ENCODE measurements at places on chromosomes 3 and 15.

DNA sequence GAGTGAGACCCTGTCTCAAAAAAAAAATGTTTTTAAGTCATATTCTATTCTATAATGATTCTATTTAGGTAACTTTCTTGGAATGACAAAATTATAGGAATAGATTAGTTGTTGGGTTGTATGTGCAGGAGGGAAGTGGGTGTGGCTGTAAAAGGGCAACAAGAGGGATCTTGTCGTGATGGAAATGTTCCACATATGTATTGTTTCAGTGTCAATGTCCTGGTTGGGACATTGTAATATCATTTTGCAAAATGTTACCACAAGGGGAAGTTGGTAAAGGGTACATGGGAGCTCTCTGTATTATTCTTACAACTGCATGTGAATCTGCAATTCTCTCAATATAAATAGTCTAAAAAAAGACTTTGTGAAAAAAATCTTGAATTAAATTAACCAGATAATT lies 14.3 kb upstream of the ABHD5 start:
- DNase-seq, result no peak

DNA sequence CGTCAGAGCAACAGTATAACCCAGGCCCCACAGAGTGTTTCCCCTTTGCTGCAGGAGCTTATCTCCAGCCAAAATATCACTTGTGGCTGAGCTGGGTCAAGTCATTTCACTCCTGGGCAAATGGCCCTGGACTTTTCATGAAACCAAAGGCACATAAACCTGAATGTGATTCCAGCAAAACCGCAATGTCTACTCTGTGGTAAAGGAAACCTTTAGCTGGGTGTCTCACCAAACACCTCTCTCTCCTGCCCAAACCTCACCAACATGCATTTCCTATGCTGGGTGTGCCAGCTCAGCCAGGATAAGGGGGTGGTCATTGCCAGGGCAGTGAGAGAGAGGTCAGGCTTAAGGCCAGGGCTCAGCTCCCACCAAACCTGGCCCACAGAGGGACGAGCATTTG lies 67.4 kb downstream of the GTPBP8 start:
- no peak for DNase-seq

- DNase-seq, result no peak
These were observed 24.3 kb upstream of the IMPDH2 start for GRCh38 chr3:49053543-49053942.

DNA sequence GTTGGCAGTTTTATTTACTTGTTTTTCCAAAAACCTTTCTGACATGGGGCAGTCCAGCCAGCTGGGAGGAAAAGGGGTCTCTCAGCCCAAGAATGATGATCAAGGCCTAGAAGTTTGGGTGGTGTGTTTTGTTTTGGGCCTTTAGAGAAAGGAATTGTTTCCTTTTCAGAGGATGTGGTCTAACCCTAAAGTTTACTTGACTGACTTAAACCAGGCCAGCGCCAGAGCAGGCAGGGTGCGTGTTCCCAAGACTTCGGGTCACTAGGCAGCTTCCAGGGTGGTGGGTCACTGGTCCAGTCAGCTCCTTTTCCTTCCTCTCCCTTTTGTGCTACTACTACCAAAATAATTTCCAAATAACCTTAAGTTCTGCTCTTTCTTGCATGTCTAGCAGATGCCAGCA lies 4.9 kb downstream of the FLNB start:
- DNase-seq, result no peak

DNA sequence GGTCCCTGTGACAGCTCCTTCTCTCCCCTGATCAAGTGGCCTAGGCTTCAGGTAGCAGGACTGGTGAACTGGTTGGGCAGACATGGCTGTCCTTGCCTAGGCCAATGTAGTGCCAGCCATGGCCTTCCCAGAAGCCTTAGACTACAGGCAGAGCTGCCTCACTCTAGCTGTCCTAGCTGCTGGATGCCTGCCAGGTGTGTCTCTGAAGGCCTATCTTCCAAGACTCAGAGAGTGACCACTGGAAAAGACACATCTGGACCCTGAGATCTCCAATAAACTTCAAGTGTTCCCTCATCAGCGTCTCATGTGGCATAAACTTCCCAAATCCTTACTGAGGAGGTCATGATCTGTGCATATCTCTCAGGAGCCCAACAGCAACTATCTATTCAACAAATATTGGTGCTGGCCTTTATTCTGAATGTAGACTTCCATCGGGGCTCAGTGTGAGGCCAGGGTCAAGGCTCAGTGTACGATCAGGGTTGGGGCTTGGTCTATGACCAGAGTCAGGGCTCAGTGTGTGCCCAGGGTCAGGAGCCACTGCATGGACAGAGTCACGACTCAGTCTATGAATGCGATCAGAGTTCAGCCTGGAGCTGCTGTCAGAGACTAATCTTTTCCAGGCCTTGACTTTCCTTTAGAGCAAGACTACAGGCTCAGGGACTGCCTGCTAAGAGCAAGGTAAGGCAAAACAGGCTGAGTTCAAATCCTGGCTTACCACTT lies 36.5 kb upstream of the INSYN1 start:
- no peak for DNase-seq

GRCh38 chr3:57048728-57049127 lies 11.7 kb upstream of the SPATA12 start:
- DNase-seq, result no peak

DNA sequence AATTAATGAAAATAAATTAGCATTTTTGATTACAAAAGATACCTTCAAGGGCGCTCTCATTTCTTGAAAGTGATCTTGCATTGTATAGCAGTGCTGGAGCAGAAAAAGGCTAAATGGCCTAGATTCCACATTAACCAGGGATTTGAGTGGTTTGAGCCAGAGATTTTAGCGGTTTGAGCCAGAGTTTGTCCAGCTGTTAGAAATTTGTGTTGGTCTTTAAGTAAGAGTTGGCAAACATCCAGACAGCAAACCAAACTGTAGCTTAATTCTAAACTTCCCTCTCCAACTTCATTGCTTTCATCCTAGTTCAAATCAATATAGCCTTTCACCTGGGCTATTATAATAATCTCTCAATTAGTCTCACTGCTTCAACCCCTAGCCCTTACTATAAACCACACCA lies 351.7 kb downstream of the IGSF11 start:
- DNase-seq, result no peak

GRCh38 chr3:118833075-118833474 lies 201.6 kb downstream of the IGSF11 start:
- no peak for DNase-seq

DNA sequence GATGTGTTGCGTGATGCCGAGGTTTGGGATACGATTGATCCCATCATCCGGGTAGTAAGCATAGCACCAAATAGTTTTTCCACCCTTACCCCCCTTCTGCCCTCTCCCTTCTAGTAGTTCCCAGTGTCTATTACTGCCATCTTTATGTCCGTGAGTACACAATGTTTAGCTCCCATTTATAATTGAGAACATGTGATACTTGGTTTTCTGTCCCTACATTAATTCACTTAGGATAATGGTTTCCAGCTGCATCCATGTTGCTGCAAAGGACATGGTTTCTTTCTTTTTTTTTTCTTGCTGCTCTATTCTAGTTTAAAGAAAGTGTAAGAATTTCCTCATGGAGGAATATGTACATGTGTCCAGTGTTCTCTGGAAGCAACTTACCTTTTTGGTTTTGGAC lies 51.8 kb downstream of the NSUN3 start:
- DNase-seq, result no peak

DNA sequence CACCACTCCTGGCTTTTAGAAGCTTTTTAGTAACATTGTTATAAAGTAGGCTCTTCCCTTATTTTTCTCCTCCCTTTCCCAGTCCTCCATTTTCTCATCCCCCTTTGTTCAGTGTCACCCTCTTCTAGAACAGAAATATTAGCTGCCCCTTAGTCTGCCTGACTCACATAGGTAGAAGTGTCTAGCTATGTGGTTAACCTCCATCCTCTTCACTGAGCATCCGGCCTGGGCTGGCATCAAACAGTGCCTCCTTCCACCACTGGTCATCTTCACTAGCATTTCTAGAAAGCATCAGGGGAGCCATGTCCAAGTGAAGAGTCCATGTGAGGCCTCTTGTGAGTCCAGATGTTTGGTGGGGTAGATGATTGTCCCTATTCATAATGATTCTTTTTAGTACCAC lies 70.0 kb upstream of the SKOR1 start:
- DNase-seq, result no peak

GRCh38 chr3:37701734-37702433 lies 159.8 kb upstream of the CTDSPL start:
- no peak for DNase-seq

- no peak for DNase-seq
These were observed 274.7 kb downstream of the ERC2 start for GRCh38 chr3:56193519-56193918.

DNA sequence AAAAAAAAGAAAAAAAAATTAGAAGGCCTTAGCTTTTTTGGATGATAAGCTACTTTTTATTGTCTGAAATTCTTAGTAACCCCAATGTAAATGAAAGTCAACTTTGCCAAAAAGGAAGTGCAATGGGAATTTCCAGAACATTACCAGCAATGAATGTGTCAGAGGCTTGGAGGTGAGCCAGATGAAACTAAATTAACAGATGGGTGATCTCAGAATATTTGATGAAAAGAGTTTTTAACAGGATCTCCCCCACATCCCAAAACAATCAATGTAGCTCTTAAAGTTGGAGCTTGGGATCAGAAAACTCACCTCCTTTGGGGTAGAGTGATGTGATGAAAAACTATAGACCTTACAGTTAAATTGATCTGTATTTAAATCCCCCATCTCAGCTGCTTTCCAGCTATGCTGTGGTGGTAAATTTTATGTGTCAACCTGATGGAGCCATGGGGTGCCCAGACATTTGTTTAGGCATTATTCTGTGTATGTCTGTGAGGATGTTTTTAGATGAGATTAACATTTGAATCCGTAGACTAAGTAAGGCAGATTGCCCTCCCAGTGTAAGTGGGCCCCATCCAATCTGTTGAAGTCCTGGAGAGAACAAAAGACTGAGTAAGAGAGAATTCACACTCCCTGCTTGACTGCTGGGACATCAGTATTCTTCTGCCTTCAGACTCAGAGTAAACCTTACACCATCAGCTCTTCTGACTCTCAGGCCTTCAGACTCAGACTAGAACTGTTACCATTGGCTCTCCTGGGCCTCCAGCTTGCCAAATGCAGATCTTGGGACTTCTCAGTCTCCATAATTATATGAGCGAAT lies 84.3 kb upstream of the TNFSF10 start:
- DNase-seq, result no peak

- DNase-seq, result no peak
These were observed 32.9 kb downstream of the GHSR start for GRCh38 chr3:172415323-172415722.

DNA sequence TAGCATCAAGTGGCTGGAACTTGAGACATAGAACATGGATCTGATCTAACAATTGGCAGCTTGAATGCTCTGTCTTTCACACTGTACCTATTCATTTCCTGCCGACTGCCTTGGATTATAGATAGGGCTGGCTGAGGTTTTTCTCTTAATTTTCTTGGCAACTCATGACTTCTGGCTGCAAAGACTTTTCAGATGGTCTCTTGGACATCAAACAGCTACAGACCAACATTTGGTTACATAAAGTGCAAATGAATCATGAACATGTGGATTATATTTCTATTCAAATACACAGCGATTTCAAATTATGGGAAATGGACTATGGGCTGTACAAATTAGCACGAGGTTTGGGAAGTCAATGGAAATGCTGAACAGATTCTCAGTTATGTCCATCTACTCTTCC lies 26.2 kb upstream of the IL16 start:
- no peak for DNase-seq

GRCh38 chr3:186340204-186340603 lies 21.8 kb downstream of the DGKG start:
- DNase-seq, result no peak

GRCh38 chr3:12194209-12194608 lies 35.5 kb upstream of the TIMP4 start:
- no peak for DNase-seq

GRCh38 chr15:31102374-31103342 lies 1.1 kb upstream of the TRPM1 start:
- no peak for DNase-seq

DNA sequence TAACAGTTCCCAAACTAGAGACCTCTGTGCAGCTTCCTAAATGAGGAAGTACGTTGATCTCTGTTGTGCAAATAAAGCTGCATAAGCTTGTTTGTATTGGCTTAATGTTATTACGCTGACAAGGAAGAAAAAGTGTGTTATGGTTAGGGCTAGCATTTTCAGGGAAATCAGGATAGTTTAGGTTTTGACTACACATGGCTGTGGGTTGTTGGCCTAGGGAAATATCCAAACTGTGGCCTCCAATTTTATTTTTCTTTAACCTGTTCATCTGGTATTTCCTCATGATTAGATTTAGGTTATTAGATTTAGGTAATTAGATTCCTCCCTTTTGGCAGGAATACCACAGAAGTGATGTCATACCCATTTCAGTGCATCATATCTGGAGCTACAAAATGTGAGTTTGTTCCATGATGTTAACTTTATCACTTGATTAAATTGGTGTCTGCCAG lies 8.7 kb upstream of the MCCC1 start:
- DNase-seq, result no peak

DNA sequence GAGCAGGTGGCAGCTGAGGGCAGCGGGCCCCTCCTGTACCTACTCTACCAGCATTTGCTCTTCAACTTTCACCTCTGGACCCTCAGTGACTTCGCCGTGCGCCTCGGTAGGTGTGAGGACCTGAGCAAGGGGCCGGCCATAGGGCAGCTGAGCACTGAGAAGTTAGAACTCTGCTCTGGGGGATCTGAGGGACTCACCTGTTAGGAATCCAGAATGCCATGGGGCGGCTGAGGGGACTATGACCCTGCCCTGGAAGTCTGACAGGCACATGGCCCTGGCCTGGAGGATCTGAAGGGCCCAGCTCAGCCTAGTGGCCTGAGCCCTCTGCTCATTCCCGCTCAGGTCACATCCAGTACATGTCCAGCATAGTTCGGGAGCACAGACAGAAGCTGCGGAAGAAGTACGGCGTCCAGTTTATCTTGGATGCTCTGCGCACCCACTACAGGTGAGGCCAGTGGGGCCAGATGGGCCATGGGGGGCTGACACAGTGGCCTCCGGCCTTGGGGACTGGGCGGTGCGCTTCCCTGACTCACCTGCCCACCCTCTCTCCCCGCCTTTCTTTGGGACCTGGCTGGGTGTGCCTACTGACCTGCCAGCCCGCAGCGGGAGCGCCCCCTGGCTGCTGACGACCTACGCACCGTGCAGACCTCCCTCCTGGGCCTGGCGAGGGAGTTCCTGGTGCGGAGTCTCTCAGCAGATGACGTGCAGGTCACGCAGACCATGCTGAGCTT lies 18.8 kb downstream of the NBEAL2 start:
- DNase-seq, result peak; percentile 76

GRCh38 chr15:47987461-47987860 lies 133.3 kb upstream of the SLC24A5 start:
- no peak for DNase-seq

DNA sequence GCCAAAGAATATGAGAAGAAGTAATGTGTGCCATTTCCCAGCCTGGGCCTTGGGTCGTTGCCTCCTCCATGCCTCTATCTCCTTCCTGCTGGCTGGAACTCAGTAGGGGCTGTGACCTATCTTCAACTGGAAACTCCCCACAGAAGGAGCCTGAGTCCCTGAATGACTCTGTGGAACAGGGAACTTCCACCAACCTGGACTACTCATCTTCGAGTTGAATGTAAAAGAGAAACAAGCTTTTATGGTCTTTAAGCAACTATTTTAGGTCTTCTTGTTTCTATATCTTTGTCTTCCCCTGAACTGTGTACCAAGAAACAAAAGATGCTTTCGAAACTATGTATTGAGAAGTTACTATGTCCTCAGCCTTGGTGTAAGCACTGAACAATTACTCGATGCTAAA lies 355.3 kb upstream of the NR2F2 start:
- no peak for DNase-seq

GRCh38 chr3:124920718-124921117 lies 13.8 kb downstream of the MUC13 start:
- no peak for DNase-seq

GRCh38 chr3:145892869-145893268 lies 268.1 kb downstream of the PLOD2 start:
- no peak for DNase-seq
